ENCODE measurements at places on chromosomes 4 and X.

- no peak for ATAC-seq
These were observed 103.7 kb downstream of the ADRA2C start for GRCh38 chr4:3869661-3870566.

- no peak for ATAC-seq
These were observed 132.8 kb upstream of the KLF3 start for GRCh38 chr4:38531141-38531727.

DNA sequence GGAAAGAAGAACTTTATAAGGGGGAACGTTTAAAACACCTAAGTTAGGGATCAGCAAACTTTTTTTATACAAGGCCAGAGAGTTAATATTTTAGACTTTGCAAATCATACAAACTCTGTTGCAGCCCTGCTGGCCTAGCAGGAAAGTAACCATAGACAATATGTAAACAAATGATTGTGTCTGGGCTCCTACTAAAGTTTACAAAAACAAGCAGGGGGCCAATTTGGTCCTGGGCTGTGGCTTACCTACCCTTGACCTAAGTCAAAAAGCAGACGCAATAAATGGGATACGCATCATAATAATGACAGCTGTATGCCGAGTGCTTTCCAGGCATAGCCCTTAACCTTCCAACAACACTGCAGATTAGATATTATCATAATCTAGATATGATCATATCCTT is 4.9 kb downstream of the TASL start:
- ATAC-seq, result no peak

DNA sequence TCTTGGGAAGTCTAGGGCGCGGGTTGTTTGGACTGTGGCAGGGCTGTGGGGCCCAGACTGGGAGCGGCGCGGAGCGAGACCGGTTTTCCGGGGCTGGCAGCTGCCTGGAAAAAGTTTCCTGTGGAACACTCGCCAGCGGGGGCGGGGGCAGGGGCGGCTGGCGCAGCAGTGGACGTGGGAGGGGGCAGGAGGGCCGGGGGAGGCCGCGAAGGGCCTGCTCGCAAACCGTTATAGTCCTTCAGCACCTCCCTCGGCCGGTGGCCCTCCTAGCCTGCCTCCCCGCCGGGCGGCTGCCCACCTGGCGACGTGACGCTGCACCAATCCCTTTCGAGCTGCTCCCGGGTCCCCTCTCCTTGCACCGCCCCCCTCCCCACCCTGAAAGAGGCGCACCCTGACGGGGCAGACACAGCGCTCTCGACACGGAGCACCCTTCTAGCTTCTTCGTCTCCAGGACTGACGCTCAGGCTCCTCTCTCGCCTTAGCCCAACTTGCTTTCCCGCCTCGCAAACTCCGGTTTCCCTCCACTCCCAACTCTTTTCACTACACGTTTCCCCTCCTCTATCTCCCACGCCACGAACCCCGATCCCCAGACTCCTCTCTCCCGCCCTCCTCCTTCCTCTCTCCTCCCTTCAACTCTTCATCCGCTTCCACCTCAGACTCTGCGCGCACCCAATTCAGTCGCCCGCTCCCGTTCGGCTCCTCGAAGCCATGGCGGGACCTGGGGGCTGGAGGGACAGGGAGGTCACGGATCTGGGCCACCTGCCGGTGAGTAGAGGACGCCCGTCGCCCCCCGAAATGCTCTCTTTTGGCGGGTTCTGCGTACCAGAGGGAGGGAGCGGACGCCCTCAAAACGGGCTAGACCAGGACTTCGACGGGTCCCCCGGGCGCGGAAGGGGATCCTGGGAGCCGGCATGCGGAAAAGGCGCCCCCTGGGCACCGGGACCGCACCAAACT is at the start of gene NRK:
Gene NRK, plus strand, starts transcription at position 402 of the 954 bp plus-strand sequence. Its CDS starts 307 bp downstream, at position 709.
- ATAC-seq, result no peak

- no peak for ATAC-seq
These were observed 1491.8 kb upstream of the IGFBP7 start for GRCh38 chr4:58602022-58602421.

- ATAC-seq, result no peak
These were observed 57.0 kb downstream of the DCAF8L1 start for GRCh38 chrX:27924261-27924660.

GRCh38 chrX:119734897-119735339 is 23.5 kb upstream of the SOWAHD start:
- no peak for ATAC-seq

GRCh38 chr4:168771251-168771650 is 238.8 kb downstream of the CBR4 start:
- no peak for ATAC-seq

DNA sequence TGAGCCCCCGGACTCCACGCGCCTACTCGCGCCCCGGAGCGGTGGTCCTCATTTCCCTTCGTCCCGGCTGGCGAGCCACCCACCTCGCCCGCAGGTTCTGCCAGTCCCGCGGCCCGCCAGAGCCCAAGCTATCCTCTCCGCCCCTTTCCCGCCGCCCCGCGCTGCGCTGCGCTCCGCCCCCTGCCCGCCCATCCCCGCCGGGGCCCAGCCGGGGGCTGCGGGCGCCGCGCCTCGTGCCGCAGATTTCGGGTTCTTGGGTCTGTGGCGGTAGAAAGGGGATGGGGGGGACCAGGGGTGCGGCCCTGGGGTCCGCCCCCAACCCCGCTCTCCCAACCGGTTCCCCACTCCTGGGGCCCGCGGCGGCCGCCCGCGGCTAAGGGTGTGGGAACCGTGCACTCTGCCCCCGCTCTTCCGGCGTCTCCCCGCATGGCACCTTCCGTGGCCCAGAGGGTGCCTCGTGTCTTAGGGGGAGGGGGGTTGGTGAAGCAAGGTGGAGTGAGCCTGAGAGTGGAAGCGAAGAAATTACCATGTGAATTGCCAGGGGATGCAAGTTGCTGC is 650.8 kb upstream of the DIPK2B start:
- peak; percentile 78 for ATAC-seq

DNA sequence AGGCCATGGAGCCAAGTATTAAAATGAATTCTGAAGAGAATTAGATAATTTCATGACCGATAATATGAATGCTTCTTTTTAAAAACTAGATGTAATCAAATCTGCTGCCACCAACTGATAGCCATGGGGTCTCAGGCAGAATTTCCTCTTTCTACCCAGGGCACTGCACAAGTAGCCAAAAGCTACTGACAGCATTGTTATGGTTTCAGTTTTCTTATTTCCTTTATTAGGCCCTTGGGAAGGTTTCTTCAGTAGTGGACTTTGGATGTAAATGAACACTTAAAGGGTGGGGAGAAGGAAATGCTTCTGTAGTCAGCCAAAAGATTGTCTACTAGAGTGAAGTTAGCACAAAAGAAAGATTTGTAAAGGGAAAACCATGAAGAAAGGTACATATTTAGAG is 686.0 kb downstream of the ADGRL3 start:
- ATAC-seq, result no peak
